Stimulated activated CD8-positive, alpha-beta memory T cell treated with anti-CD3 and anti-CD28 coated beads, Interleukin-7, amount 100 ng/mL, for 48 hours (primary cell): ENCODE measurements at places on chromosomes 2 and 18.

GRCh38 chr2:96374211-96374951 lies 38.8 kb downstream of the NCAPH start:
- DNase-seq: no peak

GRCh38 chr2:21070341-21071257 lies 26.7 kb upstream of the APOB start:
- no peak for DNase-seq

DNA sequence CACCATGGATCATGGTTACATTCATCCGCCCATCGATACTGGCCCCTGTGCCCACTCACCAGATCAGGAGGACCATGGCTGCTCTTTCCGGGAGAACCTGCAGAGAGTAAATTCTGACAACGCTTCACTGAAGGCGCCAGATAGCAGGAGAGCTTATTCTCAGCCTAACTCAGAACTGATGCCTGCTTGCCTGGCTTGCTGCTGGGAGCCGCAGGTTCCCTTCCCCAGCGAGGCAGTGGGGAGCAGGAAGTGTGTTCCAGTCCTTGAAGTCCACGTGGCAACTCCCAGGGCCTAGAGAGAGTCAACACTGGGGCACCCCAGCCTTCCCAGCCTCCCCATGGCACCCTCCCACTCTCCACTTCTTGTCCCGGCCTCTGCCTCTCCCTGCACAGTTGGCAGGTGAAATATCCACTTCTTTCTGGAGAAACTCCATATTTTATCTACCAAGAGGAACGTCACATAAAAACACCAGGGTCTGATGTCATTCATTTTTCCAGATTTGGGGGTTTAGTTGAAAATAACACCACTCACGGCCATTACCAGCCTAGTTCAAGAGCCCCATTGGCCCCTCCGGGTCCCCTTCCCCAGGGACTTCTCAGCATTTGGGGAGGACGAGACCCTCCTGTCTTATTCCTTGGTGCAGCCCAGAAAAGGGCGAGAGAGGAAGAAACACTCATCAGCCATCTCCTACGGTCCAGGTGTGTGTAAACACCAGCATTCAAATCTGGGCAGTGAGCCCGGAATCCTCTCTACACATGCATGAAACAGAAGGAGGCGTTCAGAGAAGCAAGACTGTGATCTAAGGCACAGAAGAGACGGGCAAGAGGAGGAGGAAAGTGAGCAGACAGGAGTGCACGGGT lies 3.5 kb upstream of the TUBB6 start:
- DNase-seq: no peak

GRCh38 chr18:45785134-45785533 lies 40.3 kb upstream of the SIGLEC15 start:
- DNase-seq: no peak

DNA sequence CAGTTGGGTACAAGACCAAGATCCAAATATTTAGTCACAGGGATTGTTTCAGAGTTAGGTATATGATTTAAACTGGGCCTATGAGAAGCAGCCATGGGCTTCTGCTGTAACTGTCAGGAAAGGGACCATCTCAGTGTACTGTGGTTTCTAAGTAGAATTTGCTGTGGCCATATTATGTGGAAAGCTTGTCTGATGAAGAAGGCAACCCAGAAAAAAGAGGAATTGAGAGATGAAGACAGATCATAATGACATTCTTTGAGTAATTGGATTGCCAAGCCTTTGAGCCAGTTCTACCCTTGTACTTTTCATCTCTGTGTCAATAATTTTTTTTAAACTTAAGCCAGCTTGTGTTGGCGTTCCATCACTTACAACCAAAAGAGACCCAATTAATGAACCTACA lies 259.6 kb downstream of the NUP35 start:
- no peak for DNase-seq

GRCh38 chr2:24343225-24343882 lies 17.0 kb downstream of the ITSN2 start:
- no peak for DNase-seq

DNA sequence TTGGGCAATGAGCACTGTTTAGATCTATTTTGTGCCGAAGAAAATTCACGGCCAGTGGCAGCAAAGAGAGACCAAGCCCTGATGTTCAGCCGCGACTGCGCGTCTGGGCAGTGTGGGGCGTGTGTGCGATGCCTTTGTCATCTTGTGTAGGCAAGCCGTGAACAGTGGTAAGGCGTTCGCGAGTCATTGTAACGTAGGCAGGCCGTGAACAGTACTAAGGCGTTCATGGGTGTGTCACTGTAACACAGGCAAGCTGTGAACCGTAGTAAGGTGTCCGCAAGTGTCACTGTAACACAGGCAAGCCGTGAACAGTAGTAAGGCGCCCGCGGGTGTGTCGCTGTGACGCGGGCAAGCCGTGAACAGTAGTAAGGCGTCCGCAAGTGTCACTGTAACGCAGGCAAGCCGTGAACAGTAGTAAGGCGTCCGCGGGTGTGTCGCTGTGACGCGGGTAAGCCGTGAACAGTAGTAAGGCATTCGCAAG lies 99.9 kb downstream of the NFATC1 start:
- no peak for DNase-seq

- DNase-seq: no peak
Measured at GRCh38 chr2:101026253-101026701, 24.2 kb downstream of the RPL31 start.

DNA sequence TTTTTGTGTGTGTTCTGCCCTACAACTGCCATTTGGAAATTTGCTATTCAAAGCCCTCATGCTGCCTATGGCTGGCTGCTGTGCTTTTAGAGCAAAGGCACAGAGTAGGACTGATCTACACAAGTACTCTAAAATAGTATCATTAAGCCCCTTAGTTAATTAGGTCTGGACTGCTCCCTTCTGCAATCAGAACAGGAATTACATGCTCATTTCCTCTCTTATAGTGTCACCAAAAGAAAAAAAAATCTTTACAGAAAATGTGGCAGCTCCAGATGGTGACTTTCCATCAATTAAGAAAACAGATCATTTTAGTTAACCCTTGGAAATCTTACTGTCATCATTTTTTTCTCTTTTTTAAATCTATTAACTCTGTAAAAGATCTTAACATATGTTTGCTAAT lies 337.5 kb downstream of the RIT2 start:
- no peak for DNase-seq
